ENCODE measurements at places on chromosomes 13 and 19.

GRCh38 chr19:51372649-51373504 lies at the start of gene NKG7:
NKG7 (minus strand) TSS chr19:51372654; CDS start chr19:51372535, 119 bp downstream.
- peak; percentile 71 for DNase-seq

- DNase-seq = no peak
These were observed 4.7 kb downstream of the C19orf38 start for GRCh38 chr19:10852941-10853340.

DNA sequence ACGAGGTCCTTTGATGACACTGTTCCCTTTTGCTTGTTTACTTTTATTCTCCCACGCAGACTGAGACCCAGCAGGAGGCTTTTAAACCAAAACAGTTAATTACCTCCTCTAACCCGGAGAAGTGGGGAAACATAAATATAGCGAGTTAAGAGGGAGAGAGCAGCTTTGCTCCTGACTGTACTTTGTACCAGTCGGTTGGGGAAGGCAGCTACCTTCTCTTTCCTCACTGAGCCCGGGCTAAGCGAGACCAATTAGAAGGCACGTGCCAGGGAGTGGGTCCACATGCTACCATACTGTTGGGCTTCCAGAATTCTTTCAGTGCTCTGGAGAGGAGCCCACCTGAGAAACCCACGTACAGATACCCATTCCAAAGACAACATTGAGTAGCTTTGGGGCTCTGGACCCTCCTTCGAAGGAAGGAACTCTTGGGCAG lies 124.2 kb downstream of the ZIC5 start:
- DNase-seq = no peak

DNA sequence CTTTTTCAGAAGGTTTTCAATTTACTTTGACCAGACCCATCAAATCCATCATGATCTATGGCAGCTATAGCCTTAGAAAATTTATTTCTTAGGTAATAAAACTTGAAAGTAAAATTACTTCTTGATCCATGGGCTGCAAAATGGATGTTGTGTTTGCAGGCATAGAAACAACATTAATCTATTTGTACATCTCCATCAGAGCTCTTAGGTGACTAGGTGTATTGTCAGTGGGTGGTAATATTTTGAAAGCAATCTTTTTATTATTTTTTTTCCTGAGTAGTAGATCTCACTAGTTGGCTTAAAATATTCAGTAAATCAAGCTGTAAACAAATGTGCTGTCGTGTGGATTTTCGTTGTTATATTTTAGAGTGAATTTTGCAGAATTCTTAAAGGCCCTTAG lies 710.0 kb downstream of the SLITRK6 start:
- DNase-seq = no peak

DNA sequence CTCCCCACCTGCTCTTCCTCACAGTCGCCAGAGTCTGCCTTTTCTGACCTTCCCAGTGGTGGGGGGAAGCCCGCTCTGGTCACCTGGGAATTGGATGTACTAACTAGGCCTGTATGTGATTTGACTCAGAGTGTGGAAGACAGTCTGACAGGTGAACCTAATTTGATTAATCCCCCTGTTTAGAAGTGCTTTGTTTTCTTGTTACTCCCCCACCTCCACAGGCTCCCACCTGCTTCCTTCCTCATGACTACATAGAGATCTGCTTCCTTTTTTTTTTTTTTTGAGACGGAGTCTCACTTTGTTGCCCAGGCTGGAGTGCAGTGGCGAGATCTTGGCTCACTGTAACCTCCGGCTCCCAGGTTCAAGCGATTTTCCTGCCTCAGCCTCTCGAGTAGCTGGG lies 44.0 kb downstream of the COG3 start:
- no peak for DNase-seq

DNA sequence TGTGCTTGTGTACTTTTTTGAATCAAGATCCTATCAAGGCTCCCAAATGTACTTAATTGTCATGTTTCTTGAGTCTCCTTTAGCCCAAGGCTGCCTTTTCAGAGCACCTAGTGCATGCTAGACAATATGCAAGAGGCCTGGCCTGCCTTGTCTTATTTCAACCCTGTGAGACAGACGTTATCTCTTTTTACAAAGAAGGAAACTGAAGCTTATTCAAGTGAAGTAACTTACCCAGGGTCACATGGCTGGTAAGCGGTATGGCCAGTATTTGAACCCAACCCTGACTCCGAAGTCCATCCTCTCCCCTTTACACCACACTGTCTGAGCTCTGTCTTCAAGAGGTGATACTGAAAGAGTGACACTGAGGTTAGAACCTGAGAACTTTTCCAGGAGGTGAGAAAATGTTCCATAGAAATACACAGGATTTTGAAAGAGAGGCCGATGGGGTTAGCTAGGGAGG lies 505.1 kb downstream of the FOXO1 start:
- no peak for DNase-seq

DNA sequence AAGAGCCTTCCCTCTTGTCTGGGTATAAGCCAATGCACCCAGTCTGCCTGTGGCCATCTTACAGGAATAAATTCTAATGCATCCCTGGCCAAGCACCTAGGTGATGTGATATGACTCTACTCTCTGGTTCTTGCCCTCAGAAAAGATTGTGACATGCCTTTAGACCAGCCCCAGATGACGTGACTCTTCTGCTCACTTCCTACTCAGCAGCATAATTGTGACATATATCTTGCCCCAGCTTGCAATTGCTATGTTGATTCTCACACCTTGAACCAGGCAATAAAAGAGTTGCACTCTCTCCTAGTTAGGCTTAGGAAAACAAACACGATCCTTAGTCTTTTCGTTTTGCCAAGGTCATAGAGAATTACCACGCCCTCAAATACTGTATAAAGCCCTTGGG lies 13.3 kb upstream of the ZNF726 start:
- no peak for DNase-seq

DNA sequence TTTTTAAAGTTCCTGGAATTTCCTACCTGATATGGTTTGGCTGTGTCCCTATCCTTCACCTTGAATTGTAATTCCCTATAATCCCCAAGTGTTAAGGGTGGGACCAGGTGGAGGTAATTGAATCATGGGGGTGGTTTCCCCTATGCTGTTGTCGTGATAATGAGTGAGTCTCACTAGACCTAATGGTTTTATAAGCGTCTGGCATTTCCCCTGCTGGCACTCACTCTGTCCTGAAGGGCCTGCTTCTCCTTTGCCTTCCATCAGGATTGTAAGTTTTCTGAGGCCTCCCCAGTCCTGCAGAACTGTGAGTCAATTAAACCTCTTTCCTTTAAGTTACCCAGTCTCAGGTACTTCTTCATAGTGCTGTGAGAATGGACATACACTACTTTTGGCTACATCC lies 298.7 kb downstream of the HS6ST3 start:
- DNase-seq = no peak

GRCh38 chr19:18263324-18264136 lies 10.7 kb downstream of the IQCN start:
- DNase-seq = no peak

- DNase-seq = no peak
These were observed 927 bp upstream of the TSHZ3 start for GRCh38 chr19:31350033-31350692.

DNA sequence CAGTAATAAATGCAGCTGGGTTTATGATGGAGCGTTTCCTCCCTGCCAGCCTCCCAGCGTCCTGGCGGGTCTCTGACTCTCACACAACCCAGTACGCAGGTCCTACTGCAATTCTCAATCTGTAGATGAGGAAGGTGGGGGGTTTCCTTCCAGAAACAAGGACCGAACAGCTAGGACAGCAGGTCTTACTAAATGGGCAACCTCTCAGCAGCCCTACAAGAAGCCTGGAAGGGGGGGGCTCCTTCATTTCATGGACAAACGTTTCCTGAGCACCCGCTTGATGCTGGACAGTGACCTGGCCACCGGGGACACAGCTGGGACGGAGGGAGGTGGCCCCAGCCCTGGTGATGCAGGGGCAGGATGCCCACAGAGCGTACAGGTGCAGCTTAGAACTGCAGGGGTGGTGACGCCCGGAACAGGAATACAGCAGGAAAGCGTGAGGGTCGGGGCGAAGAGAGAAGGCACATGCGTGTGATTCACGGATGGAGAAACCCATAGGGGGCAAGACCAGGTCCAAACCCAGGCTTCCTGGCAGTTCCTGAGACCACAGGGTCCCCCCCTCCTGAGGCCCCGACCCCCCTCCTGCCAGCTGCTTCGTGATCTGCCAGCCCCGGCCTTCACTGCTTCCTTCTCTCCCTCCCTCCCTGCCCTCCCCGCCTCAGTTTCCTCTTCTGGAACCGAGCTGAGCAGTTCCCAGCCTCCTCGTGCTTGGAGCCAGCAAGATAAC lies 732 bp upstream of the C2CD4C start:
- no peak for DNase-seq

DNA sequence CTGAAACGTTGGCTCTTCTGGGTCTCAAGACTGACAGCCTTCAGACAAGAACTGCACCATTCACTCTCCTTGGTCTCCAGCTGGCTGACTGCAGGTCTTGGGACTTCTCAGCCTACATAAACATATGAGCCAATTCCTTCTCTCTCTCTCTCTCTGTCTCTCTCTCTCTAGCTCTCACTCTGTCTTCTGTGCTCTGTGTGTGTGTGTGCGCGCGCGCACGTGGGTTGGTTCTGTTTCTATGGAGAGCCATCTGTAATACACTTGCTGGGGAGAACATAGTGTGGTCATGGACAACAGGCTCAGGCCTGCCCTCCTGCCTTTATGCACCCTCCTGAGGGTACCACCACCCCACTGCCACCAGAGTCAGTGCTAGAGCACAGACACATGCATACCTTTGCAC lies 13.7 kb upstream of the SERPINE3 start:
- DNase-seq = no peak

DNA sequence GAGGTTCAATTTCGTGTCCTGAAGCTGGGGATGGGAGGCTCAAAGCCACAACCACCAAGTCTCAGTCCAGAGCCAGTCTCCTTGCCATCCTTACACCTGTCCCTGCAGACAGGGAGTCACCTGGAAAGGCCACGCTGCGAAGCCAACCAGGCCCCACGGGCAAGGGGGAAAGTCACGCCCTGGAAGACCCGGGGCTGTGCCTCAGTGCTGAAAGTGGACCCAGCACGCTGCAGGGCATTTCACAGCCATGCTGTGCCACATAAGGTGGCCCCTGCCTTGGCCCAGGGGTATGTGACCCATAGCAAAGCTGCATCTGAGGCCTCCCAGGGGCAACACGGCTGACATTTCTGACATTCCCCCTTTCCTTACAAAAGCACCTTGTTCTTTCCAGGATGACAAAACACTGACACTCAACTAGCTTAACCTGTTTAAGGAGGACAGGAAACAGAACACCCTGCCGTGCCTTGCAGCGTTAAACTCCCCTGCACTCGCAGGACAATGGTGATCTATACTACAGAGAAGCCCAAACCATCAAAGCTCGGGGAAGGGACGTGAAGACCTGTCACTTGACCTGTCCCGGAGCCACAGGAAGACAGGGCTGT lies 14.8 kb downstream of the CHERP start:
- no peak for DNase-seq

DNA sequence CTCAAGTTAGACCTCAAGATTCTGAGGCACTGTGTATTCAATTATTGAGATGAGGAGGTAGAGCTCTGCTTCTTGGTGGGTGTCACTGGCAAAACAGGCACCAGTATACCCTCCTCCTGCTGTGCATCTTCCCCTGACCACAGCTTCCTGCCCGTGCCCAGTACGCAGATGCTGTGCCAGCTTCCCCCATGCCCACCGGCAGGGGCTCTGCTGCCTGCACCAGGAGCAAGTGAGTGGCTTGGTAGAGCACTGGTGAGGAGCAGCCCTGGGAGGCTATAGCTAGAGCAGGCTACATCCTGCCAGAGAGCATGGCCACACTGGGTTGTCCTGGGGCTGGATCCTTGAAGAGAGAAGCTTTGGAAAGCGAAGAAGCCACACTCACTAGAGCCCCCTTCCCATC lies 21.0 kb upstream of the RNF17 start:
- DNase-seq = no peak

DNA sequence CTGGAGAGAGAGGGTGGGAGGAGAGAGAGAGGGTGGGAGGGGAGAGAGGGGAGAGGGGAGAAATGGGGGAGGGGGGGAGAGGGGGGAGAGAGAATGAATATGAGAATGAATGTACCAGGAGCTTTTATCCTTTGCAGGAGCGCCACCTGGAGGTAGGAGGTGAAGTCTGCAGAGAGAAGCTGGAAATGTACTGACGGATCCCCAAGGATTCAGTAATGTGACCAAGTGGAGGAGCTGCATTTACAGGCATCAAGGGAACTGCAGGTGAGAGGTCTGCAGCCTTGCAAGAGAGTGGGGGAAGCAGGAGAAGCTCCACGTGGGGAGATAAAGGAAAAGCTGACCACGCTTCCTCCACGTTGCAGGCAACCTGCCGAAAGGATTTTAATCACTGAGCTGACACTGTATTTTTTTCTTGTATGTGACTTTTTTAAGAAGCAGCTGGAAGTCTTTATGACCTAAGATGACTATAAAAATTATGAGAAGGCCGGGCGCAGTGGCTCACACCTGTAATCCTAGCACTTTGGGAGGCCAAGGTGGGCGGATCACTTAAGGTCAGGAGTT lies 33.7 kb downstream of the VSTM1 start:
- peak; percentile 66 for DNase-seq

- no peak for DNase-seq
These were observed 33.0 kb downstream of the UGGT2 start for GRCh38 chr13:96020155-96020575.

- DNase-seq = no peak
These were observed 38.7 kb downstream of the PBX4 start for GRCh38 chr19:19579533-19580361.

DNA sequence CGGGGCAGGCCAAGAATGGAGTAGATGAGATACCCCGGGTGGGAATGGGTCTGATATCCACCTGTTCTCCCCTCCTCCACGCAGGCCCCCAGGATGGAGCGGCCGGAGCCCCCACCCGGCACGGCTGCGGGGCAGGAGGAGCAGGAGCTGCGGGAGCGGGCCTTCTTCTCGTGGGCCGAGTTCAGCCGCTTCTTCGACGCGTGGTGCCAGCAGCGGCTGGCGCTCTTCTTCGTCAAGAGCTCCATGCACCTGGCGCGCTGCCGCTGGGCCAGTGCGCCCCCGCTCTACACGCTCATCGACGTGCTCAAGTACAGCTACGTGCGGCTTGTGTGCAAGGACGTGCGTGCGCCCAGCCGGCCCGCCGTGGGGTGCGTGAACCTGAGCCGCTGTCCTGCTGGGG lies 1.2 kb downstream of the ZSWIM9 start:
- no peak for DNase-seq

DNA sequence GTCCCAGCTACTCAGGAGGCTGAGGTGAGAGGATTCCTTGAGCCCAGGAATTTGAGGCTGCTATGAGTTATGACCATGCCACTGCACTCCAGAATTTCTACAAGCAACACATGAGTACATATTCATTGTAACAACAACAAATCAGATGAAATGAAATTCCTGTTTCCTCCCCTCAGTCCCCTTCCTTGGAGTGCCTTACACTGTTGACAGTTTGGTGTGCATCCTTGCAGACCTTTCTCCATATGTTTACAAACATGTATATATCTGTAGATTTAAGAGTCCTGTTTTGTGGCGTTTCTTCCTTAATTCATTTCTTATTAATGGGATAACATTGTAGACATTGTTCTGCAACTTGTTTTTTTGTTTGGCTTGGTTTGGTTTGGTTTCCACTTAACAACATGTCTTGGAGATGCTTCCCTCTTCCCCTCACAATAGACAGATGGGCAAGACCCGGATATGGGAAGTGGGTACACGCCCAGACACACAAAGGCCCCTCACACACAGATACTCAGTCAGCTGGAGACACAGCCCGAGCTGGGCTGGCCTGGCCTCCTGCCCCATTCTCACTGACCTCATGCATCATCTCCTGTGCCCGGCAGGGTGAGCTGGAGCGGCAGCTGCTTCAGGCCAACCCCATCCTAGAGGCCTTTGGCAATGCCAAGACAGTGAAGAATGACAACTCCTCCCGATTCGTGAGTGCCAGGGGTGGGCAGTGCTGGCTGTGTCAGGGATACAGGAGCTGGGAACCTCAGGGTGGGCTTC lies 21.7 kb downstream of the MYH14 start:
- DNase-seq = no peak

GRCh38 chr13:26914148-26914547 lies 153.6 kb upstream of the GPR12 start:
- DNase-seq = no peak

Data from activated CD4-positive, alpha-beta T cell treated with anti-CD3 and anti-CD28 coated beads, Interleukin-2, amount 10 ng/mL, durations not matched to agents 7 days and 5 days (primary cell).